Right lobe of liver (tissue), 6 donors: ENCODE measurements at places on chromosomes 4 and X. TPM values are rescaled to one million over a fixed set of nuclear protein-coding genes. Genes with fewer than 3 reads are reported as not detected.

GRCh38 chr4:9903317-9903716 lies 118.0 kb downstream of the SLC2A9 start:
- DNase-seq: no peak
- no peaks in the 10 kb centered on the region for H3K27me3 ChIP-seq
- no peak overlapping the region for H3K27ac ChIP-seq

GRCh38 chr4:174263445-174263736 lies 20.1 kb downstream of the FBXO8 start:
- no peaks in the 10 kb centered on the region for H3K4me1 ChIP-seq
- H3K4me3 ChIP-seq: no peak overlapping the region
- no peaks in the 10 kb centered on the region for H3K27me3 ChIP-seq
- DNase-seq: no peak
- peaks cover 2% of the 10 kb centered on the region for H3K36me3 ChIP-seq
- peak overlapping the region; percentile 44 for H3K27ac ChIP-seq

- H3K4me3 ChIP-seq: no peak overlapping the region
- H3K36me3 ChIP-seq: no peaks in the 10 kb centered on the region
- DNase-seq: no peak
Observed at GRCh38 chr4:8656711-8657380, 64.3 kb downstream of the CPZ start.

DNA sequence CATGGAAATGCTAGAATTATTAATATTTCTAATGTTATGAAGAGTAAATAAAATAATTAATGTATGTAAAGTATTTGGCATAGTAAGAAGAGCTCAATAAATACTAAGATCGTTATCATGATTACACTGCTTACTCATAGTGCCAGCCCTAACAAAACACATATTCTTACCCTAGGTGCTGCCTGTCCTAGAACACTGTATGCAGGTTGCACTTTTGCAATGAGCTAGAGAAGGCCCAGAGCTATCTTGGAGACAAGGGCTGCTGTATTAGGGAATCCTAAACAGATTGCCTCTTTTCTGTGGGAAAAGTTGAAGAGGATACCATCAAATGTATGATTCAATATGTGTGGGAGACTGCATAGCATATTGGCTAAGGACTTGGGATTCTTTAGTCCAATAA lies 48.0 kb upstream of the TMEM164 start:
- DNase-seq: no peak
- no peaks in the 10 kb centered on the region for H3K4me1 ChIP-seq
- H3K27ac ChIP-seq: no peak overlapping the region
- H3K36me3 ChIP-seq: no peaks in the 10 kb centered on the region
- no peak overlapping the region for H3K4me3 ChIP-seq
- H3K27me3 ChIP-seq: no peaks in the 10 kb centered on the region

DNA sequence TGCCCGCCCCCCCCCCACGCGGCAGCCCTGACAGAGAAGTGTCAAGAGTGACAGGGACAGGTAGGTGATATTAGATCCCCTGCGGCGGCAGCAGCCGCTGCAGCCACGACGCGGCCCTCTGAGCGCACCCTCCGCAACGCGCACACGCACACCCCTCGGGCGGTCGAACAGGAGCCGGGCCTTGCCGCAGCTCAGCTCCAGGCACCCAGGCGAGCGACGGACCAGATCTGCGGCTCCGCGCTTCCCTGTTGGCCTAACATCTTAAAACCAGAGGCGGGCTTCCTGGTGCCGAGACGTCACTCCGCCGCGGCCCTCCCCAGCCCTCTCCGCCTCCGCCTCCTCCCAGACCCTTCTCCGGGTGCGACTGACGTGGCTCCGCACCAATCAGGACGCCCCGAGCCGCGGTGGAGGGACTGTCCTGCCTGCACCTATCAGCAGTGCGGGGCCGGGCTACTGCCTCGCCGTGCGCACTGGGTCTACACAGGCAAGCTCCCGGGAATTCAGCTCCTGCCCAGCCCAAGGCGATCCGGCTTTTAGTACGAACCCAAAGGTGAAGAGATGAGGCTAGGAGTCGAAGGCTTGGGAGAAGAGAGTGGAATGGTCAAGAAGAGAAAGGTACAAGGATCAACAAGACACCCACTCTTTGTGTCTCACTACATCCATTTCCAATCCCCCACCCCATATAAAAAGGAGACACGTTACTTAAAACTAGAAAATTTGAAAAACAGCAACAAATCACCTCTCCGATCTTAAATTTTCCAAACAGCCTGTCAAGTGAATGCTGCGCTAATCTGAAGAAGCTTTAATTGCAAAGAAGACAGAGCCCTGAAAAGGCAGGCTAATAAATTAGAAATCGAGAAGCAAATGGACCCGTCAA lies at the start of gene PITX2:
Gene PITX2, minus strand, starts transcription at position 237 of the 877 bp plus-strand sequence. CDS start 617 bp downstream, outside the sequence.
- peaks cover 14% of the 10 kb centered on the region for H3K27me3 ChIP-seq
- DNase-seq: peak; percentile 69
- H3K36me3 ChIP-seq: no peaks in the 10 kb centered on the region
- peaks cover 26% of the 10 kb centered on the region for H3K4me1 ChIP-seq
- H3K27ac ChIP-seq: no peak within 1 kb of the TSS

DNA sequence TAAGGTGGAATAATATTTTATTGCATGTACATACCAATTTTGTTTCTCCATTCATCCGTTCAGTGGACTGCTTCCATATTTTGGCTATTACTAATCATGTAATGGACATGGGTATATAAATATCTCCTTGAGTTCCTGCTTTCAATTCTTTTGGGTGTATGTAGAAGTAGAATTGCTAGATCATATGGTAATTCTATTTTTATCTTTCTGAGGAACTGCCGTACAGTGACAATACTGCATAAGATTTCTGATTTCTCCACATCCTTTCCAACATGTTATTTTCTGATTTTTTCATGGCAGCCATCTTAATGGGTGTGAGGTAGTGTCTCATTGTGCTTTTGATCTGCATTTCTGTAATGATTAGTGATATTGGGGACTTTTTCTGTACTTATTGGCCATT lies 19.2 kb downstream of the ALPK1 start:
- H3K27ac ChIP-seq: no peak overlapping the region
- no peaks in the 10 kb centered on the region for H3K4me1 ChIP-seq
- H3K36me3 ChIP-seq: no peaks in the 10 kb centered on the region
- H3K4me3 ChIP-seq: no peak overlapping the region
- no peak for DNase-seq

DNA sequence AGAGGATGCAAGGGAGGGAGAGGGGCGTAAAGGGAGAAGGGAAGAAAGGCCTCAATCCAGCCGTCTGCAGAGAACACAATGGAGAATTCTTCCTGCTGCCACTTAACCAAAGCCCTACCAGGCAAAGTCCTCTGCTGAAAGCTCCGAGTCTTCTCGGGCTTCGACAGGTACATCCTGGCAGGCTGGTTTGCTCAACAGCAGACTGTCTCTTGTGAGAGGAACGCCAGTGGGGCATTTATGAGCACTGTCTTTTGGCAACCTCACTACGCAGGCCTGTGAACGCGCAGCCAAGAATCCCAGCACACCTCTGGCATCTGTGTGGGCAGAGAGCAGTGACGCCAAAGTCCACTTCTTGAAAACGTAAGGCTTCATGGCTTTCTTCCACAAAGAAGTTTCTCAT lies 207.5 kb upstream of the FAM9B start:
- no peak overlapping the region for H3K27ac ChIP-seq
- H3K4me1 ChIP-seq: no peaks in the 10 kb centered on the region
- DNase-seq: no peak

DNA sequence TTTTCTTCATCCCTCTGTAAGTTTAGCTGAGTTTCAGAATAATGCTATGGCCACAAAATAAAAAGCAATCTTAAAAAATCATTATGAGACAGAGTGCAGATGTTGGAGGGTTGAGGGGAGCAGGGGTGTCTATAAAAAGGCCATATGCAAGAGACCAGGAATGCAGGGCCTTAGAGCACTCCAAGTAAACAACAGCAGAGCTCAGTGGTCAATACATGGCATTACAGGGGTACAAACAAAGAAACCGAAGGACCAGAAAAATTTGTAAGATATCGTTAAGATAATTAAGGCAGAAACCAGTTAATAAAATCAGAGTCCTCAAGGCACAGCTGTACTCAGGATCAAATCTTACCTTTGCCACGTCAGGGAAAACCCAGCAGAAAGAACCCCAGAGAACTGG lies 28.4 kb upstream of the NDST3 start:
- H3K4me3 ChIP-seq: no peak overlapping the region
- H3K4me1 ChIP-seq: no peaks in the 10 kb centered on the region
- no peaks in the 10 kb centered on the region for H3K36me3 ChIP-seq
- no peaks in the 10 kb centered on the region for H3K27me3 ChIP-seq
- no peak for DNase-seq
- no peak overlapping the region for H3K27ac ChIP-seq

DNA sequence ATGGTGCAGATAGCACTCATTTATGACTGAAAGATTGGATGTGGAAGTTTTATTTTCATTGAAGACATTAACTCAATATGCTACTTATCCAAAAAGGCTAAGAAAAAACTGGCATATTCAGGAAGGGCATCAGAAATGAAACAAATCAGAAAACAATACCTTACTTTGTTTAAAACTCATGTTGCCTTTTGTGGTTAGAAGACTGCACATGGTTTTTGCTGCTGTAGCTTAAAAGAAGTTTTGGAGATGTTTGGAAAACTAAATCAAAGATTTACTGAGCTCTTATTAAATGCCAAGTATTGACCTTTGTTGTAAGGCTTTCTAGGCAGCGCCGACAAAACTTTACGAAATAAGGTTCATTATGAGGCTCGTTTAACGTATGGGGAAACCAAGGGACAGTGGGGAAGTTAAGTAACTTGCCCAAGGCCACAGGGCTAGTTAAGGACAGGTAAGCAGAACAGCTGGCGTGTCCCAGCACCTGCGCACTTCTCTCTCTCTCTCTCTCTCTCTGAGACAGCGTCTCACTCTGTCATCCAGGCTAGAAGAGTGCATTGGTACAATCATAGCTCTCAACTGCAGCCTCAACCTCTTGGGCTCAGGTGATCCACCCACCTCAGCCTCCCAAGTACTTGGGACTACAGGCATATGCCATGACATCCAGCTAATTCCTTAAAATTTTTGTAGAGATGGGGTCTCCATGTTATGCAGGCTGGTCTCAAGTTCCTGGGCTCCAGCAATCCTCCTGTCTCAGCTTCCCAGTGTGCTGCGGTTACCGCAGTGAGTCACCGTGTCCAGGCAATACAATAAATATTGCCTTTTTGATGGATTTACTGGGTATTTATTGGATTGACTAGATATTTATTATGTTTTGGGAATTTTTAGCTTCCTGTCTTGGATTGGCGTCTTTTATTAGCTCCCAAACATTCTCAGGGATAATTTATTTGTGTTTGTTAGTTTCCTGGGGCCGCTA lies 16.1 kb downstream of the LRP2BP start:
- H3K4me1 ChIP-seq: no peaks in the 10 kb centered on the region
- no peak for DNase-seq
- peak overlapping the region; percentile 81 for H3K27ac ChIP-seq
- no peaks in the 10 kb centered on the region for H3K36me3 ChIP-seq
- no peak overlapping the region for H3K4me3 ChIP-seq
- H3K27me3 ChIP-seq: no peaks in the 10 kb centered on the region

DNA sequence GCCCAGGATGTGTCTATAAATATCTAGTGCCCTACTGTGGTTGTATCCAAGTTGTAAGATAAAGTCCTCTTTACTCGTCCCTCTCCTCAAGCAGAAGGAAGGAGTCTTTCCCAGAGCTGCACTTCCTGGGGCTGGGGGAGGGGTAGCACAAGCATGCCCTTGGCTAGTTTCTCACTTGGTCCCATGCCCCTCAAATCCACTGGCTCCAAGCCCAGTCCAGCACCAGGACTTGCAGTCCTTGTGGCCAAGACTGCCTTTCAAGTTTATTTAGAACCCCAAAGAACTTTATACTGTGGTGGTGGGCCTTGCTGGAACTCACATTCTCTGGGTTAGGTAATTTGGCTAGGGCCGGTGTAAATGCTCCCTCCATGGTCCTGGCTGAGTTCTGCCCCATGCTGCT lies 43.2 kb upstream of the SLC10A4 start:
- no peak for DNase-seq
- no peaks in the 10 kb centered on the region for H3K4me1 ChIP-seq
- H3K36me3 ChIP-seq: peaks cover 2% of the 10 kb centered on the region
- no peak overlapping the region for H3K4me3 ChIP-seq
- H3K27ac ChIP-seq: no peak overlapping the region

DNA sequence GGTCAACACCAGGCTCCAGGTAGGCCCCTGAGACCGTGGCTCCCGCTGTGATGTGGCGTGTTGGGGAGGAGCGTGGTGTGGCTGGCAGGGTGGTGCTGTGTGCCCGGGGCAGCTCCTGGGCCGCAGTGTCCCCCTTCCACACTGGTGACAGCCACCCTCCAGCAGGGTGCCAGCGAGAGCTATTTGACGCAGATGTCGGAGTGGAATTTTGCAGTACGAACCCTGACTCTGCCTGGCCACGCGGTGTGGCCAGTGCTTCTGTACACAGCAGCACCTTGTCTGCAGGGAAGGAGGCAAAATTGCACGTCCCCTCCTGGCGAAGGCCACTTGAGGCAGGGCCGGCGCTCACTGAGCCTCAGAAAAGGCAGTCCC lies 53.2 kb downstream of the CPZ start:
- no peak overlapping the region for H3K27ac ChIP-seq
- no peaks in the 10 kb centered on the region for H3K27me3 ChIP-seq
- no peak overlapping the region for H3K4me3 ChIP-seq
- H3K4me1 ChIP-seq: no peaks in the 10 kb centered on the region

GRCh38 chr4:2579910-2580309 lies 43.5 kb downstream of the FAM193A start:
- peaks cover 7% of the 10 kb centered on the region for H3K4me1 ChIP-seq
- DNase-seq: no peak
- no peak overlapping the region for H3K4me3 ChIP-seq

- no peak for DNase-seq
- H3K27me3 ChIP-seq: no peaks in the 10 kb centered on the region
- no peaks in the 10 kb centered on the region for H3K4me1 ChIP-seq
- H3K36me3 ChIP-seq: peaks cover 37% of the 10 kb centered on the region
Observed at GRCh38 chr4:121669163-121669550, 27.6 kb downstream of the ANXA5 start.

- H3K4me3 ChIP-seq: no peak overlapping the region
- no peaks in the 10 kb centered on the region for H3K27me3 ChIP-seq
- peaks cover 14% of the 10 kb centered on the region for H3K4me1 ChIP-seq
Observed at GRCh38 chrX:12956704-12957534, 18.0 kb upstream of the TMSB4X start.

GRCh38 chrX:29299684-29300083 lies 712.4 kb downstream of the IL1RAPL1 start:
- no peaks in the 10 kb centered on the region for H3K36me3 ChIP-seq
- no peak overlapping the region for H3K4me3 ChIP-seq
- no peak overlapping the region for H3K27ac ChIP-seq
- no peaks in the 10 kb centered on the region for H3K27me3 ChIP-seq

- H3K4me3 ChIP-seq: no peak overlapping the region
- DNase-seq: no peak
- H3K4me1 ChIP-seq: no peaks in the 10 kb centered on the region
- H3K27me3 ChIP-seq: no peaks in the 10 kb centered on the region
Observed at GRCh38 chr4:1337376-1337831, 9.6 kb upstream of the UVSSA start.

The MAOB gene
- total RNA-seq: 151 TPM

The PABPC1L2B gene
- total RNA-seq: not detected

The DMRTC1B gene
- total RNA-seq: not detected

The TENM3 gene
- total RNA-seq: 0.06 TPM

The ARHGAP36 gene
- total RNA-seq: not detected

The ANXA3 gene
- 2.5 TPM for total RNA-seq

The SCD5 gene
- 0.87 TPM for total RNA-seq

The GRPEL1 gene
- 46.2 TPM for total RNA-seq

The HGFAC gene
- total RNA-seq: 100 TPM

The FMR1NB gene
- not detected for total RNA-seq

The GSPT2 gene
- total RNA-seq: 5.8 TPM

The SRPX2 gene
- 9.5 TPM for total RNA-seq

The GNL3L gene
- total RNA-seq: 12.5 TPM
